ENCODE measurements at places on chromosomes 1 and 21. TPM values are rescaled to one million over a fixed set of nuclear protein-coding genes. Genes with fewer than 3 reads are reported as not detected.

CD1D gene
- 0.07 TPM for total RNA-seq

RIPPLY3 gene
- total RNA-seq = not detected

FAM78B gene
- 0.36 TPM for total RNA-seq

NBPF1 gene
- total RNA-seq = 33.6 TPM

ITGB2 gene
- 1.3 TPM for total RNA-seq

PKLR gene
- 78.4 TPM for total RNA-seq

DNA sequence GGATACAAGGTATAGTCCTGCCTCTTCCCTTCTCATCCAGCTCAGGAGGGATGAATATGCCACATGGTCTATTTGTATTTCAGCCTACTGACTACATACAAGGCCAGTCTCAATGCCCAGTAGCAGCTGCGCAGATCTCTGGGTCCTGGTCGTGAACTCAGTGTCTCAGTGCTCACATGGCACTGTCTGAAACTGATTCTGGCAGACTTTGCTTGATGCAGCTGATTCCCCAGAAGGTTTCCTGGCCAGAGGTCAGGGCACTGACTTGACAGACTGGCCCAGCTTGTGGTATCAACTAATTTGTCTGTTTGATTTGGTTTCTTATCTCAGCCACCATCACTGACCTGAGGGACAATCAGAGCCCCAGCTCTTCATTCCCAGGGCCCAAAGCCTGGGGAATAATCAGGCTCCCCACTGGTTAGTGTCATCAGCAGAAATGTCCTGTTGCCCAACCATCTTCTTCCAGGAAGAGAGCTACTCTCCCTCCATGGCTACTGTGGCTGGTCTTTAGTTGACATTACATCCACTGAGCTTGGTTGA, 7.5 kb upstream of the SPRR4 start:
- no peak overlapping the region for H3K27ac ChIP-seq
- H3K36me3 ChIP-seq = no peaks in the 10 kb centered on the region
- H3K4me3 ChIP-seq = no peak overlapping the region
- peaks cover 29% of the 10 kb centered on the region for H3K27me3 ChIP-seq

GRCh38 chr1:233614743-233615521, 1.0 kb downstream of the KCNK1 start:
- H3K36me3 ChIP-seq = peaks cover 10% of the 10 kb centered on the region
- H3K4me1 ChIP-seq = peaks cover 20% of the 10 kb centered on the region
- no peak for DNase-seq
- peak overlapping the region; percentile 58 for H3K4me3 ChIP-seq

GRCh38 chr1:11530731-11531311, 51.9 kb downstream of the DISP3 start:
- H3K27me3 ChIP-seq = peaks cover 88% of the 10 kb centered on the region
- no peak overlapping the region for H3K4me3 ChIP-seq
- peaks cover 24% of the 10 kb centered on the region for H3K4me1 ChIP-seq

GRCh38 chr1:28983509-28984310, 69.3 kb downstream of the EPB41 start:
- H3K4me3 ChIP-seq = no peak overlapping the region
- H3K4me1 ChIP-seq = peaks cover 4% of the 10 kb centered on the region
- DNase-seq = no peak
- no peak overlapping the region for H3K27ac ChIP-seq
- H3K36me3 ChIP-seq = peaks cover 42% of the 10 kb centered on the region
- H3K27me3 ChIP-seq = no peaks in the 10 kb centered on the region

DNA sequence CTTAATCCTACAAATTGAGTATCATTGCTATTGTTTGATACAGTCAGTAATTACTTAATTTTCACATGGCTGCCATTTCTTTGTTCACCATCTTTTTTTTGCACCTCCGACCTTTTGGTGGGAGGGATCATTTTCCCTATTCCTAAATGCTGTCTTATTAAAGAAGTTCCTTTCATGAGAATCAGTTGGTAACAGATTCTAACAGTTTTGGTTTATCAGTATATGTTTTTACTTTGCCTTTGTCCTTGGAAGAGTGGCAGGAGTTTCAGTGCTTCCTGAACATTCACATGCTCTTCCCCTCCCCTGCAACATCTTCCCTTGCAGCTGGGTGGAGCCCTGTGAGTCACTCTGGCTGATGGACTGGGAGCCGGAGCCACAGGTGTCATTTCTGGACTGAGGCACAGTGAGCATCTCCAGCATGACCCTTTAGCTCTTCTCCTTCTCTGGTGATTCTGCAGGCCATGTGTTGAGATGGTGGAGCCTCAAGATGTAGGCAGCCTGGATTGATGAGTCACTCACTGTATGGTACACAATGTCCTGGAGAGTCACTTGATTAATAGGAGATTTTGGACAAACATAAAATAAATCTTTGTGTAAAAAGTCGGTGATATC, 217.7 kb downstream of the URB2 start:
- no peak overlapping the region for H3K4me3 ChIP-seq
- DNase-seq = peak; percentile 58
- no peaks in the 10 kb centered on the region for H3K36me3 ChIP-seq
- no peak overlapping the region for H3K27ac ChIP-seq
- H3K27me3 ChIP-seq = peaks cover 20% of the 10 kb centered on the region

DNA sequence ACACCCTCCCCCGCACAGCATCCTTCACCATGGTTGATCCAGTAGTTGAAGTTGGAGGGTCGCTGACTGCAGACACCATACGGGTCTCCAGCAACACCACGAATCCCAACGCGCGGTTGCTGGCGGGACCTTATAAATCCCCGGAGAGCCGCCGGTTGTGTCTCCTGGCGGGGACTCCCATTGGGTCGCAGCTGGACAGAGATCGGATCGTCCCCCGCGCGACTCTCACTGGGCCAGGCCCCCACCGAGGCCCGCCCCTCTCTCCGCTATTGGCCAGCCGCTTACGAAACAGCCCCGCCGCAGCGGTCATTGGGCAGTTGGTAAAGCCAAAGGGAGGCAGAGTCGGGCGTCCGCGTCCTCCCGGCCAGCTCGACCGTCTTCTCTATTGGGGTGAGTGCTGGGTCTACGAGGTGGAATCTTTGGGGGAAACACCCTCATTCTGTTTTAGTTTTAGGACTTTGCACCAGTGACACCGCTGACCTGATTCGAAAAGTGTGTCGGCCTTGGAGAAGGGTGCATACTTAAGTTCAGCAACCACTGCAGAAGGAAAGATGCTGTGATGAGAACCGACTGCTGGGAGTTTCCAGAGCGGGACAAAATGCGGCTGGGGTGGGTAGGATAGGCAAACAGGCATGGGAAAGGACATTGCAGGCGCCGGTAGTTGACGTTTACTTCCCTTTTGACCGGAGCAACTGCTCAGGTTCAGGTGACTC, 27.4 kb downstream of the RABIF start:
- peaks cover 5% of the 10 kb centered on the region for H3K27me3 ChIP-seq
- no peaks in the 10 kb centered on the region for H3K36me3 ChIP-seq
- DNase-seq = peak; percentile 99
- H3K4me3 ChIP-seq = peak overlapping the region; percentile 53
- no peak overlapping the region for H3K27ac ChIP-seq

GRCh38 chr1:47572731-47573430, 135.0 kb downstream of the FOXD2 start:
- no peaks in the 10 kb centered on the region for H3K4me1 ChIP-seq
- H3K4me3 ChIP-seq = no peak overlapping the region
- no peak for DNase-seq
- H3K27ac ChIP-seq = no peak overlapping the region
- H3K36me3 ChIP-seq = no peaks in the 10 kb centered on the region

- peaks cover 38% of the 10 kb centered on the region for H3K27me3 ChIP-seq
- no peak overlapping the region for H3K27ac ChIP-seq
- H3K36me3 ChIP-seq = no peaks in the 10 kb centered on the region
- H3K4me1 ChIP-seq = no peaks in the 10 kb centered on the region
- no peak for DNase-seq
These were observed 113.4 kb upstream of the ATP1A1 start for GRCh38 chr1:116259663-116260062.

DNA sequence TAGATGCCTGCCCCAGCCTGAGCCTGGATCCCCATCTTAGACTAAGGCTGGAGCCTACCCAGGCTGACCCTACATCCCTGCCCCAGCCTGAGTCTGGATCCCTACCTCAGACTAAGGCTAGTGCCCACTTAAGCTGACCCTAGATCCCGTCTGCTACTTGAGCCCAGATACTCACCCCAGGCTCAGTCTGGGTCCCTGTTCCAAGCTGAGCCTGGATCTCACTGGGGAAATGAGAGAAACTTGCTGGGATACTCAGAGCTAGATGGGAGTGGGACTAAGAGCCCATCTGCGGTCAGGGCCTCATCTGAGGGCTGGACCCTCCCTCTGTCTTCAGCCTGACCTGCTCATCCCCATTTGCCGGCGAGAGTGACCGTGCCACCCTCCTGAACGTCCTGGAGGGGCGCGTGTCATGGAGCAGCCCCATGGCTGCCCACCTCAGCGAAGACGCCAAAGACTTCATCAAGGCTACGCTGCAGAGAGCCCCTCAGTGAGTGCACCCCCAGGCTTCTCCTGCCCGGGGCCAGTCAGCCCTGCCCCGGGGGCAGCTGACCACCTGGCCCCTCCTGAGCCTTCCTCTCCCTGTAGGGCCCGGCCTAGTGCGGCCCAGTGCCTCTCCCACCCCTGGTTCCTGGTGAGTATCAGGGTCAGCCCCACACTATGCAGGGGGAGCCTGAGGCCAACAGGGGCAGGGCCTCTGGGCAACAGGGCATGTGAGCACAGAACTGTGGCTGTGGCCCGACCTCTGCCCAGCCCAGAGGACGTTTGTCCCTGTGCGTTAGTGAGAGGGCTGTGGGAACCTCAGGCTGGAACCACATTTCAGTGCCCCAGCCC, 36.8 kb downstream of the TRIM11 start:
- H3K4me1 ChIP-seq = peaks cover 48% of the 10 kb centered on the region
- peaks cover 2% of the 10 kb centered on the region for H3K36me3 ChIP-seq
- peak overlapping the region; percentile 34 for H3K4me3 ChIP-seq
- H3K27ac ChIP-seq = peak overlapping the region; percentile 85
- no peak for DNase-seq

GRCh38 chr1:180912211-180912800, 391 bp upstream of the KIAA1614 start:
- H3K4me3 ChIP-seq = no peak overlapping the region
- no peak for DNase-seq
- no peaks in the 10 kb centered on the region for H3K27me3 ChIP-seq
- H3K4me1 ChIP-seq = peaks cover 14% of the 10 kb centered on the region
- H3K27ac ChIP-seq = no peak overlapping the region

DNA sequence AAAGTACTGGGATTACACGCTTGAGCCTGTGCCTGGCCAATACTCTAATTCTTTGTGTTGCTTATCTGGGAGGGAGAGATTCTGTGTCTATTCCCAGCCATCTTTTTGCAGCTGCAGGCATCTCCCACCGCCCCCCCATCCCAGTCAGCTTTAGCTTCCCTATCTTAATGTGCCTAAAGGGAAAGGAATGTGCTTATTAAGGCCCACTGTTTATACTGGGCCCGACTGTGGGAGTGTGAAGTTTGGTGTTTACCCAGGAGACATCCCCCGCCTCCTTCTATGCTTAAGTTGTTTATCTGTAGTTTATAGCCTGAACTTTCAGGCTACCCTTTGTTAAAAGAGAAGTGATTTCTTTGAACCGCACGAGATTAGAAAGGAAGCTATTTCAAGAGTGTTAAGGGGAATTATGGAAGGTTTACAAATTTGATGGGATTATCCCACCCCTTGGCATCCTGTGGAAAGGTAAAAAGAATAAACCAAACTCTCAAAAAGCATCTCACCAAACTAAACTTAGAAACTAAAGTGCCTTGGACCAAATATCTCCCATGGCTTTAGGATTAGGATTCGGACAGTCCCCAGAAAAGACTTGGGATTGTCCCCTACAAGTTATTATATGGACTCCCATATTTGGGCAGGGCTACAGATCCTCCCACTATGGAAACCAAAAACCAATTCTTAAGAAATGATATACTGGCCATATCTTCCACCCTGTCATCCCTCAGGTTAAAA, 25.5 kb upstream of the ZNF496 start:
- no peak overlapping the region for H3K27ac ChIP-seq
- H3K4me1 ChIP-seq = no peaks in the 10 kb centered on the region
- H3K36me3 ChIP-seq = no peaks in the 10 kb centered on the region
- H3K4me3 ChIP-seq = no peak overlapping the region
- H3K27me3 ChIP-seq = peaks cover 11% of the 10 kb centered on the region

DNA sequence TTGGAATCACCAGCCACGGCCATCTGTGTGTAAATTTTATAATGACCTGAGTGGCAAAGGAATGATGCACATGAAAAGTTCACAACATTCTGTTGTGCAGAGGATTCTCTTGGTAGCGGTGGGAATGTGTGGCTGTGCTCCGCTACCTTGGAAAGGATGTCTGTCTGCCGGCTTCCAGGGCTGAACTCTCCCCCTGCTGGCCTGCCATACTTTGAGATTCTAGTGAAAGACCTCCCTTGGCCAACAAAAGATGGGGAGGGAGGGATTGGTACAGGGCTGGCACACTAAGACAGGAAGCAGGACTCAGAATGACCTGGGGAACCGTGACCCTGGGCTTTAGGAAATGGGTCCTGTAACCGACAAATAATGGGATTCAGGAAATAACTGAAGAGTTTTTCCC, 194.5 kb upstream of the PLD5 start:
- no peaks in the 10 kb centered on the region for H3K36me3 ChIP-seq
- no peaks in the 10 kb centered on the region for H3K4me1 ChIP-seq
- H3K27me3 ChIP-seq = no peaks in the 10 kb centered on the region

Data from K562 (cell line).